RCC 7860 (cell line): ENCODE measurements at places on chromosomes 7 and 10.

GRCh38 chr7:131829947-131830558 is 273.6 kb upstream of the PODXL start:
- DNase-seq = no peak

DNA sequence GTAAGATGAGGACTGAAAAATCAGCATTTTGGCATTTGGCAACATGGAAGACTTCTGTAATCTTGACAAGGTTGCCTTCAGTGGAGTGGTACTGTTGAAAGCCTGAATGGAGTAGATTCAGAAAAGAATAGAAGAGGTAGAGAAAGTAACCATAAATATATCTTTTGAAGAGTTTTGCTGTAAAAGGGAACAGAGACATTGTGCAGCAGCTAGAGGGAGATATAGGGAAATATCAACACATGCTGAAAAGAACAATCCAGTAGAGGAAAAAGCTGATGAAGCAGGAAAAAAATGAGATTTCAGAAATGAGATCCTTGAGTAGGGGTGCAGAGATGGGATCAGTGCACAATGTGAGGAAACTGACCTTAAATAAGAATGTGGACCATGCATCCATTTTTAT is 60.0 kb downstream of the RAPGEF5 start:
- DNase-seq = no peak

GRCh38 chr10:62618054-62618453 is 186.5 kb upstream of the ADO start:
- DNase-seq = no peak

GRCh38 chr7:74674166-74674565 is 16.6 kb downstream of the GTF2I start:
- no peak for DNase-seq

- no peak for DNase-seq
Observed at GRCh38 chr10:96306516-96306915, 2.3 kb downstream of the DNTT start.

- DNase-seq = no peak
Observed at GRCh38 chr7:96819111-96819700, 109.6 kb upstream of the SEM1 start.

DNA sequence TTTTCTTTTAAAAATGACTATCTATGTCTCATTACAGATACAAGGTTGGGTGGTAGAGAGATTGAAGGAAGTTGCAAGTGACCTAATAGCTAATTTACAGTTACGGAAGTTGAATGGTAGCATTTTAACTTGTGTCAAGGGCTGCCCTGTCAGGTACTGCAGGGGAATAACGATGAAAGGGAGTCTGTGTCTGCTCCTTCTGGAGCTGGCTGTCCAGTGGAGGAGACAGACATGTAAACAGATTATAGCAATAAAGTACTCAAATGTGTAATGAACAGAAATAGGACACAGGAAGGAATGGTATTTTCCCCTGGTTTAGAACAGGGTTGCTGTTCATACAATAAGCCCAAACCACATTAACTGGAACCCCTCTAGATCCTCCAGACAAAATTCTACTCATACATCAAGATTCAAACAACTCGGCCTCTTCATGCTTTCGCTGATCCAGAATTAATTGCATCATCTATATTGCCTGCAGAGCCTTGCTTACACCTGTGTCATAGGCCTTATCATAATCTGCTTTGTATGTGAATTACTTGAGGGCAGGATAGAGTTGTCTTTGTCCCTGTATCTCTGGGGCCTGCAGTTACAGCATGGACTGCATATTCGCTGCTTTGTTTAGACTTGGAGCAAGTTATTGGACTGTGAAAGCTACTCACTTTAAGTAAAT is 42.8 kb downstream of the AUTS2 start:
- DNase-seq = no peak

- DNase-seq = no peak
Observed at GRCh38 chr7:28698840-28699239, 259.3 kb downstream of the TRIL start.

DNA sequence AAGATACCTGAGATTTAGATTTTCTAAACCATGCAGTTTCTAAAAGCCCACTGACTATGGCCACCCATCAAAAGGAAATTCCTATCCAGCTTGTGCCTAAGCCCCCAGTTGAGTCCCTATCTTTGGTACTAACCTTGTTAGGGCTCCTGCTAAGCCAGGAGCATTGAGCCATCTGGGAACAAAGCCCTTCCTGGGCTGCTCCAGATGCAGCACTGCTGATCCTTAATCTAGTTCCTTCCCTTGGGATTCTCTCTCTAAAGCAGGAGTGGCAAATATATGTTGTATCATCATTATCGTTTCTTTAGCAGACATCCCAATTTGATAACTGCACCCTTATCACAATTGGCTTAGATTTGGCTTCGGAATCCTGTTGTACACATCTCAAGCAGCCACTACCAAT is 24.7 kb upstream of the PDLIM1 start:
- no peak for DNase-seq

- no peak for DNase-seq
Observed at GRCh38 chr10:77946084-77946483, 19.5 kb upstream of the DLG5 start.

DNA sequence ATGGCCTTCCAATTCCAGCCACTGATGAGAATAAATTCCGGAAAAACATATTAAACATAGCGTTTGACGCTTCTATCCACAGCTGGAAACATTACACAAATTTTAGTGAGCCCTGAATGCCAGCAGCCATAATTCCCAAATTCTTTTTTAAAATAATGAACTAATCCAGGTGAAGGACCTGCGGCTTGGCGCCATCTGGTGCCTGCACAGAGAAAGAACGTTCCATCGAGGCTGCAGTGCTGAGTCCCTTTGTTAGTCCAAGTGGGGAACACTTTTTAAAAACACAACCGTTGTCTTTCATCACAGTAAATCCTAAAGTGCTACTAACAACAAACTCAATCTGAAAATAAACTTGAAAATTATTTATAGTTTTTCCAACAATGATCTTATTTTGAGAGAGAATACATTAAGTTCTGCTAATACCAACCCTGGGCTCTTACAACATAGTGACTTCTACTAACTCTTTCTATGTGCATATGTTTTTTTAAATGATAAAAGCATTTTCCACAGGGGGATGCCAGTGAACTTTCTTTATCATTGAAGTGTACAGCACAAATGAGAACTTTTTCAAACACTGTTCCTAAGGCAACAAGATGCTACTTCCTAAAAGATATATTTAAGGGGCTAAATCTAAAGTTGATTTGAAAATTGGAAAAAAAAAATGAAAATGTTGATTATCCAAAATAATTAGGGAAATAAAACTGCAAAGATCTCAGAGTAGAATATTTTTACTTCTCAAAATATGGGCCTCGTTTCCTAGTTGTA is 166.9 kb upstream of the RNF32 start:
- DNase-seq = no peak

- DNase-seq = peak; percentile 89
Observed at GRCh38 chr7:156751319-156751718, 110.7 kb downstream of the RNF32 start.

- no peak for DNase-seq
Observed at GRCh38 chr7:104955276-104955675, 58.7 kb upstream of the KMT2E start.

DNA sequence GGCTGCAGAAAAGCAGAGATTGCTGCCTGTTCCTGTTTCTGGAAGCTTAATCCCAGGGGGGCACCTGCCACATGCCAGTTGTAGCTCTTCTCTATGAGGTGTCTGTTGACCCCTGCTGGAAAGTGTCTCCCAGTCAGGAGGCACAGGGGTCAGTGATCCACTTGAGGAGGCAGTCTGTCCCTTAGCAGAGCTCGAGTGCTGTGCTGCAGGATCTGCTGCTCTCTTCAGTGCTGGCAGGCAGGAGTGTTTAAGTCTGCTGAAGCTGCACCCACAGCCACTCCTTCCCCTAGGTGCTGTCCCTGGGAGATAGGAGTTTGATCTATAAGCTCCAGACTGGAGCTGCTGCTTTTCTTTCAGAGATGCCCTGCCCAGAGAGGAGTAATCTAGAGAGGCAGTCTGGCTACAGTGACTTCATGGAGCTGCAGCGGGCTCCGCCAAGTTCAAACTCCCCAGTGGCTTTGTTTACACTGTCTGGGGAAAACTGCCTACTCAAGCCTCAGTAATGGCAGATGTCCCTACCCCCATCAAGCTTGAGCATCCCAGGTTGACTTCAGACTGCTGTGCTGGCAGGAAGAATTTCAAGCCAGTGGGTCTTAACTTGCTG is 57.6 kb upstream of the CROT start:
- DNase-seq = no peak

- DNase-seq = no peak
Observed at GRCh38 chr10:131652438-131653139, 248.2 kb upstream of the PPP2R2D start.

DNA sequence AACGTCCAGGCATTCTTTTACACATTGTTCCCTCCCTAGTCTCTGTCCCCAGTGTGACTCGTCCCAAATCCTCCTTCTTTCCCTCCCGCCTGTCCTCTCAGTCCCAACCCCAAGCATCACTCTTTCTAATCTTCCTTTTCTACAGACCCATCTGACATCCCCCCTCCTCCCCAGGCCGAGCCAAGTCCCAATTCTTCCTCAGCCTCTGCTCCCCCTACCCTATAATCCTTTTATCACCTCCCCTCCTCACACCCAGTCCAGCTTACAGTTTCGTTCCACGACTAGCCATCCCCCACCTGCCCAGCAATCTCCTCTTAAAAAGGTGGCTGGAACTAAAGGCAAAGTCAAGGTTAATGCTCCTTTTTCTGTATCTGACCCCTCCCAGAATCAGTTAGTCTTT is 95.1 kb downstream of the MACC1 start:
- DNase-seq = no peak

DNA sequence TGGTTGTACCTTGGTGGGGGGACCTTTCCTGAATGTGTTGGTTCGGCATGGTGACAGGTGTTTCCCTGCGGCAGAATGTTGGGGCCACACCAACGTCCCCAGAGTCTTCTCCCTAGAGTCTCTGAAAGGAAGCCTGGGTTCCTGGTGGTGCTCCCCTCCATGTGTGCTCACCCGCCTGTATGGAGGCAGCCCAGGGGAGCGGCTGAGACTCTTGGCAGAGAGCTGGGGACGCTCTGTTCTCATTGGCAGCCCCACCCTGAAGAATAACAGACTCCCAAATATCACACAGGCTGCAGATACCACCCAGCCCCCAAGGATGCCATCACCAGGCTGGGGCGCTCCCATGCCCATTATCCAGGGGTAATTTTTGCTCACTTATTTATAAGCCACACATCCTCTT is 34.8 kb downstream of the CHST12 start:
- no peak for DNase-seq

GRCh38 chr7:16430133-16430532 is 8.8 kb upstream of the CRPPA start:
- DNase-seq = peak; percentile 38

GRCh38 chr10:81002382-81002781 is 464.7 kb downstream of the SH2D4B start:
- no peak for DNase-seq

DNA sequence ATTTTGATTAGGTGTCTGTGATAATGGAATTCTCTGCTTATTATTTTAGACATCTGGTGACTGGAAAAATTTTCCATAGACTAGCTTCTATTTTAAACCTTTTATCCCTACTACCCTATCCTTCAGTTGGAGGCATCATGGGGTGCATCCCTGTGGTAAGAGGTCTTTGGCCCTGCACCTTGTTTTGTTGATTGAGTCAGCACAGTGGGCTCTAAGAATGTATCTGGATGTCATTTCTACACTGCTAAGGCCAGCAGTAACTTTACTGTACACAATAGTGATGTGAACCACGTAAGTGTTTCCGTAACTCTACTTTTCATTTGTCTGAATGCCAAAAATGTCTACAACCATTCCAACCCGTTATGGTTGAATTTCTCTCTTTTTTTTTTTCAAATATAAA is 75.6 kb downstream of the ADAM22 start:
- no peak for DNase-seq

DNA sequence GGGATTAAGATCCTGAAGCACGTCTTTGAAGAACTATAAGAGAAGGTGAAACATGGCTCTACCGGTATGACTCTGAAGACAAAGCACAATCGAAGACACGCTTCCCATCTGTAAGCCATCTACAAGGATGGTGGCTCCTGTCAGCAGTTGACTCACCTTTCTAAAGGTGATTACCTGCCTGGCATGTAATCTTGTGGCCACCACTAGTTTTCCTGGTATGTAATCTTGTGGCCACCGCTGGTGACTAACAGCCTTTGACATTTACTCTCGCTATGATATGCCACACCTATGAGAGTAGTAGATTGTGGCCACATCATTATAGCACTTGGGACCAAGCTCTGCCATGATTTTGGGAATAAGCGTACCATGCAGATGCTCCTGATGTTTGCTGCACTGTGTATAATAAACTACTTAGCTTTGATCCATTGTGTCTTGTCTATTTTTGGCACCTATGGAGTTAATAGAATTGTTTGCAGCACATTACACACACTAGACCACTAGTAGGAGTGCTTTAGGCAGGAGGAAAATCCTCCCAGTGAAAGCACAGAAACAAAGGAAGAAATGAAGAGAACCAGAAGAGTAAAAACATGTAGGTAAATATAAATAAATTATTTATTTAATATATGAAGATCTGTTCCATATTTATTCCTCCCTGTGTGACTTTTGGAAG is 59.8 kb downstream of the VAX1 start:
- DNase-seq = no peak
